ENCODE measurements at places on chromosomes 4 and X.

DNA sequence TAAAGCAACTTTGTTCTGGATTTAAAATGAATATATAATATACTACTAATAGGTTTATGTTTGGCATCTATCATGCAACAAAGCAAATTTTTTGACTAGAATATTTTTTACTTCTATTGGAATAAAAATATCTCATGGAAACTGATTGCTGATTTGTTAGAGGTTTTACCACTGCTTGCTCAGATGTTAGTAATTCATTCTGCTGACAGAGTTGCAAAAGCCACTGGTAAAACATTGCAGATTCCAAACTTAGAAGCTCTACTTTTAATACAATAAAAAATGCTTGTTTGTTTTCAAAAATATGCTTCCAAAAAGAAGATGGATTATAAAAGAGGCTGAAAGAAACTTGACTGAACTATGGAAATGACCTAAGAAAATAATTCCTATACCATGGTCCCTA is 795.2 kb downstream of the PCDH18 start:
- no peak for DNase-seq

DNA sequence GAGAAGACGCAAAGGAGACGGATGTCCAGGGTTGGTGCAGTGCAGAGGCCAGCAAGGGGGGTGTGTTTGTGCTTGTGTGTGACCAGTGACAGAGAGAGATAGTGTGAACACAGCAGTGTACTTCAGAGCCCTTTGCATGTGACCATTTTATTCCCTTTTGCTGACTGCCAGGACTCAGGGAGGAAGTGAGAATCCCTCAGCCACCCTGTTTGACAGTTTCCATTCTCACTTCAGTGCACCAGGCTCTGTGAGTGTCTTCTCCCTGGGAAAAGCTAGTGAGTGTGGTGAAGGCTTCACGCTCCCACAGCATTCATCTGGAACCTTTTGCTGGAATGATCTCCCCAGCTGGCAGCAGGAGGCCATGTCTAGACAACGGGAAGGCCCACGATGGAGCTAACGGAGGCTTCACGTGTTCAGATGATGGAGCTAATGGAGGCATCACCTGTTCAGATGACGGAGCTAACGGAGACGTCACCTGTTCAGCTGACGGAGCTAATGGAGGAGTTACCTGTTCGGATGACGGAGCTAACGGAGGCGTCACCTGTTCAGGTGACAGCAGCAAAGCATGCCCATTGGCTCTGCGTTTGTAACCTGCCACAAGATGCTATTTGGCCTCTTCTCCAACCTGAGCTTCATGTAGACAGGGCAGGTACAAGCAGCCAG is 195.4 kb downstream of the AFAP1 start:
- no peak for DNase-seq

DNA sequence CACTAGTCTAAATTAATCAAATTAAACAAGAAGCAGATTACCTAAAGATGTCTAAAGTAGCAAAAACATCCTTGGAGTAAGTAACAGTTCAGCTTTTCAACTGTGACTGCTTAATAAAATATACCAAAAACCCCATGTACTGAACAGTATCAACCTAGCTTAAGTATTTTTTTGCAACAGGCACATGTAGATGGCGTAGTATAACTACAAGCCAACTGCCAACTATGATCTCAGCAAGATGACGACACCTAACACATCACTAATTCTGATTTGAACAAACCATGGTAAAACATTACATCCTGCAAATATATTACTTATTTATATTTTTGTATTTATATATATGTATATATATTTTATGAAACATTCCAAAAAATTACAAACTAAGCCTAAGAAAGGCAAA is 24.5 kb downstream of the DHX15 start:
- DNase-seq = no peak

DNA sequence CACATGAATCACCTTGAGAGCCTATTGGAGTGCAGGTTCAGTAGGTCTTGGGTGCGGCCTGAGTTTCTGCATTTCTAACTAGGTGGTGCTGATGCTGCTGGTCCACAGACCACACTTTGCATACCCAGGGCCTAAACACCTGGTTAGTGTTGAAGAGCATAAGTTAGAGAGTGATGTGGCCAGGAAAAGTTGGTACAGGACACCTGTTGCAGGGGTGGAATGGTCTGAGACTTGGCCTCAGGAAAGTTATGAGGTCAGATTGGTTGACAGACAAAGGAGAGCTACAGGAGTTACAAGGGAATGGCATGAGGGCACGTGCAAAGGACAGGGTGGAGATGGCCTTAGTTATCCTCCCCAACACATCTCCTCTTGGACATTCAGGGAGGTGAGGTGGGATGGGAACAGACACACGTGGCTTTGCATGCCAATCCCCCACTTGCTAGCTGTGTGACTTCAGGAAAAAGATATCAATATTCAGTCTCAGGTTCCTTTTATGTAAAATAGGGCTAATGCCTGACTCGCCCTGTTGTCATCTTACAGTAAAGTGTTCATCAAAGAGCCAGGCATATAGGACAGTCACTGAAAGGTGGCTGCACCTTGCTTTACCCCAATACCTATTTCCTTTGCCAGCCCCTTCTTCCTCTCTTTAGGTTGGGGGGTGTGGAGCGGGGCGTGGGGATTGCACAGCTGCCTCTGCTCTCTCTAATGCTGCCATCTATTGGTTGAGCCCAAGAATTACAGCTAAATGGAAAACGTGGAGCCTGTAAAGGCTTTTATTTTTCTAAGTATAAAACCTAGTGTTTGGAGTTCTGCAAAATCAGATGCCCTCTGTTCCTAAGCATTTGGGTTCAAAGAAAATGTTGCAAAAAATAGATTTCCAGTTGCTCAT is 47.5 kb downstream of the ATG4A start:
- no peak for DNase-seq

DNA sequence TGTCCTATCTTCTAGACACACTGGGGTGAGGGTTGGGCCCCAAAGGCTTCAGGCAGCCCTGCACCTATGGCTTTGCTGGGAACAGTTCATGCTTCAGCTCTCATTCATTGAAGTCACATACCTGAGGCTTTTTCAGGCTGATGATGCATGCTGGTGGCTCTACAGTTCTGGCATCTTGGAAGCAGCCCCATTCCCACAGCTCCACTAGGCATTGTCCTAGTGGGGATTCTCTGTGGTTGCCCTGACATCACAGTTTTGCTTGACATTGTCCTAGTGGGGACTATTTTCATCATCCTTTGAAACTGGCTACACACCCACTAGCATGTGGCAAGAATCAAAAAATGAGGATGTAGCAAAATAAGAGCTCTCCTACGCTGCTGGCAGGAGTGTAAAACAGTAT is 37.7 kb upstream of the C4orf17 start:
- no peak for DNase-seq

- DNase-seq = peak; percentile 93
Measured at GRCh38 chr4:78864405-78865024, 74.7 kb downstream of the PAQR3 start.

DNA sequence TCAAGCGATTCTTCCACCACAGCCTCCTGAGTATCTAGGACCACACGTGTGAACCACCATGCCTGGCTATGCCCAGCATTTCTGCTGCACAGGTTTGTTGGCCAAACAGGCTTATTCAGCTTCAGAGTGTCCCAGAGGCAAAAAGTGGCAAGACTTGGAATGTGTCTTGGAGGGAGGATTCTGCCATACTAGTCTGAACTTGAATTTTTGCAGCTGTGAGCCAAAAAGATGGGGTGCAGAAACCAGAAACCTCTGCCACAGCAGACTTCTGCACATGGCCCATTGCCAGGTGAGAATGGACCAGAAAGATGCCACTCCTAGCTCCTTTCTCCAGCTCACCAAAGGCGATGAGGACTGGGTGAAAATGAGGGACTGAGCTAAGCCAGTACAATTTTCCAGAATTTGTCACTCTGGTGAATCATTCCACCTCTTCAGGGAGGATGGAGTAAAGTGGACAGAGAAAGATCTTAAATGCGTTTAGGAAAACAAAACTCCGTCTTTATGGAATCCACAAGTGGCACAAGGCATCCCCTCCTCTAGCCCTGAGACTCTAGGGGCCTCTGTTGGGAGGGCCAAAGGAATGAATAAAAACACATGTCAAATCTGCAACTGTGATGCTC is 369.1 kb upstream of the CLNK start:
- no peak for DNase-seq

DNA sequence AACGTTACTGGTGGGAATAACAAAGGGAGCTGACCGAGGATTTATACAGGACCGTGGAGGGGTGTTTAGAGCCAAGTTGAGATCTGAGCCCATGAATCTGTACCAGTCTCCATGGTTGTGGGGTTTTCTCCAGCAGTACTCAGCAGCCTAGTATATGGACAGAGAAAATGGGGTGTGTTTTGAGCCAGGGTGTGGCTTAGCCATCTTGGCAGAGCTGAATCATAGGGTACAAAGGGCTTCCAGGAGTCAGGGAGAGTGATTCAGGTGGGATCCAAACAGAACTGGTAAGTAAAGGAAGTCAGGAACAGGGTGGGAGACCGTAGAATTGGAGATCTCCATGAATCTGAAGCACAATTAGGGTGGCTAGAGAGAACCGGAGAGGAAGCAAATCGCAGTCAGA is 7.4 kb upstream of the HPRT1 start:
- no peak for DNase-seq

DNA sequence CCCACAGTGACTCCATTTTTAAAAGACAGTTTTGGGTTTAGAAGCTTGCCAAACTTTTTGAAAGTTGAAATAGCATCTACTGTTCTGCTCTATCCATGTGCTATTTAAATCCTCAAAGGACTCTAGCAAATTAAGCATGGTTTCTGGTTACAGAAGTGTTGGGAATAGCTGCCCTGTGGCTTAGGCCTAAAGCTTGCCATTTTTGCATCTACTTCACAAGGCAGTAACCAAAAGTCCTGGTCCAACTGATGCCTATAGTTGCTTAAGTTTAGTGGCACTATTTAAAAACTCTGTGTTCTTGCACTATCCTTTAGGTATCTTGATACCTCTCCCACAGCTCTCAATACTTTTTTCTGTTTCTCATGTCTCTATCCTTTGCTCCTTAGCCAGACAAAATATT is 251.0 kb upstream of the GPC4 start:
- DNase-seq = no peak

DNA sequence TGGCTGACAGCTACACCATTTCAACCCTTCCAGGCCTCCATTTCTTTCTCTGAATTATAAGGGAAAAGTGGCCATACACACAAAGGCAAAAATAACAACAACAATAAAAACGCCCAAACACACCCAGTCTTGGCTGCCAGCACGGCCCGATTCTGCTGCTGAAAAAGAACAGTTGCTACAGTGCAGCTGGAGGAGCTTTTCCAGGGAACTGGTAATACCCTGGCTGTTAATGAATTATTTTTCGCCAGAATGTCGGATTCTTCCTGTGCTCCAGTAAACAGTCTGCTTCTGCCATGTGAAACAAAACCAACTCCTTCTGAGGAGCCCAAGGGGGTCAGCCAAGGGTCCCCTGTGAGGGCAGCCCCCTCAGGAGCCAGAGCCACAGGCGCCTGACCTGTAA is 6.6 kb downstream of the RAI2 start:
- no peak for DNase-seq

- no peak for DNase-seq
Measured at GRCh38 chr4:138251938-138252337, 9.8 kb upstream of the SLC7A11 start.

GRCh38 chrX:154761977-154762536 is 607 bp upstream of the DKC1 start:
- no peak for DNase-seq

DNA sequence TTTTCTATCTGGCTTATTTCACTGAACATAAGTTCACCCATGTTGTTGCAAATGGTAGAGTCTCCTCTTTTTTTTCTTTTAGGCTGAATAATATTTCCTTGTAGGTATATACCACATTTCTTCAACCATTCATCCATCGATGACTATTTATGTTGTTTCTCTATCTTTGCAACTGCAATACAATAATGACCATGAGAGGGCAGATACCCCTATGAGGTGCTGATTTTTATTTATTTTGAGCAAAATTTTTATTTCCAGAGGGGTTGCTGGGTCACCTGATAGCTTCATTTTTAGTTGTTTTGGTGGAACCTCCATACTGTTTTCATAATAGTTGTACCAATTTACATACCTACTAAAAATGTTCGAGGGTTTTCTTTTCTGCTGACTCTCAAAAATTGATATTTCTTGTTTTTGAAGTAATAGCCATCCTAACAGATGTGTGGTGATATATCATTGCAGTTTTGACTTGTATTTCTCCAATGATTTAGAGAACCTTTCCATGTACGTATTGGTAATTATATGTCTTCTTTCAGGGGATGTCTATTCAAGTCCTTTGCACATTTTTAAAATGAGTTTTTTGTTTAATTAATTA is 1697.0 kb downstream of the PCDH7 start:
- no peak for DNase-seq

GRCh38 chr4:77026322-77026704 is 49.5 kb downstream of the CCNI start:
- DNase-seq = no peak

DNA sequence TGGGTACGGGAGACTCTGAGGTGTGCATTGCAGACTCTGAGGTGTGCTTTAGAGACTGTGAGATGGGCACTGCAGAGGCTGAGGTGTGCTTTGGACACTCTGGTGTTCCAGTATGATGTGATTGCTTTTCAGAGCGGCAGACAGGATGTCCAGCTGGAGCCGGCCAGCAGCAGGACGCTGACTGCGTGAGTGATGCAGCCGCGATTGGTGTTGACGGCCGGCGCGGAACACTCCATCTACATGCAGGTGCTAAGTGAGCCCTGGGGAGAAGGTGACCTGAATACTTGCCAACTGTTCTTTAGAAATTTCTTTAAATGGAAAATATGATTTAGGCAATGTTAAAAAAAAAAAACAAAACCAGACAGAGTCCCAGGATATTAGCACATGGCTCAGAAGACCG is 103.1 kb upstream of the PPP2R3B start:
- peak; percentile 67 for DNase-seq

- DNase-seq = no peak
Measured at GRCh38 chr4:187090401-187090800, 366.7 kb upstream of the FAT1 start.

- DNase-seq = no peak
Measured at GRCh38 chr4:80787306-80787705, 243.2 kb upstream of the BMP3 start.

- no peak for DNase-seq
Measured at GRCh38 chrX:85992811-85993229, 54.5 kb downstream of the CHM start.

- DNase-seq = no peak
Measured at GRCh38 chrX:129193357-129193756, 329.9 kb downstream of the SMARCA1 start.

GRCh38 chr4:109410776-109411175 is 22.8 kb upstream of the SEC24B start:
- no peak for DNase-seq

- DNase-seq = no peak
Measured at GRCh38 chrX:66163447-66163846, 600 bp upstream of the HEPH start.

GRCh38 chr4:60812811-60813210 is 387.3 kb upstream of the ADGRL3 start:
- DNase-seq = no peak

DNA sequence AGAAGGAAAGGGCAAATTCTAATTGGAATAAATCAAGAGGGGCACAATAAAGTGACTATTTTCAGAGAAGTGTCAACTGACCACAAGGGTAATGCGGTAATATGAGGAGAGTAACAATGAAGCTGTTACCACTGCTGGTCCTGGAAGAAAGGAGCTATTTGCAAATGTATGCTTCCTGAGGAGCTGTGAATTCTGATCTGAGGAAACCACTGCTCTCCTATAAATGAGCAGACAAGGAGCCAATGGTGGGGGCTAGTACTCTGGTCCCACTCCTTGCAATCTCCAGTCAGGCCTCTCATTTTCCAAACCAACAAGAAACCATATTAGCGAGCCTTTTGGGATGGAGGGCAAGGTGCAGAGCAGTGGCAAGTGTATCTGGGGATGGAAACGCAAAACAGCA is 770.2 kb downstream of the FSTL5 start:
- DNase-seq = no peak
